ENCODE measurements at places on chromosomes 4 and X. TPM values are rescaled to one million over a fixed set of nuclear protein-coding genes. Genes with fewer than 3 reads are reported as not detected.
A peak's percentile ranks its signal among the peaks of the same experiment; 100 is the strongest.

Gene SMIM31
- 0.83 TPM for total RNA-seq

Gene GLRA2
- total RNA-seq: not detected

Gene PCDH11X
- total RNA-seq: 0.18 TPM

Gene PABPC1L2A
- not detected for total RNA-seq

- DNase-seq: no peak
Observed at GRCh38 chrX:20507901-20508620, 241.4 kb upstream of the RPS6KA3 start.

DNA sequence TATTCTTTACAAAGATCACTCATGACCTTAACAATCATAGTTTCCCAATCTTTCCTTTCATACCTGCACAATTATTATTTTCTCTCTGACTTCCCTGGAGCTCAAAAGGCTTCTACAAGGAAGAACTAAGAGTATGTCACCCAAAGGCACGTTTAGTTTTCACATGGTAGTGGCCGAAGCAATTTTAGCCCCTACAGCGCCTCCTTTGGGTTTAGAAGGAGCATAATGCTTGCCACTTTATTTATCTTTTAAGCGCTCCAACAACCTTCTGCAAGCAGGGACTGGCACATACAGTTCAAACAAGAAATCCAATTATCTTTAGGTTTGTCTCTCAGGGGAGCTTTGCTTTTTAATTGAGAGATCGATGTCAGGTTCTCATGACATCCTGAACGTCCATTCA is 42.0 kb upstream of the IGSF1 start:
- DNase-seq: no peak

DNA sequence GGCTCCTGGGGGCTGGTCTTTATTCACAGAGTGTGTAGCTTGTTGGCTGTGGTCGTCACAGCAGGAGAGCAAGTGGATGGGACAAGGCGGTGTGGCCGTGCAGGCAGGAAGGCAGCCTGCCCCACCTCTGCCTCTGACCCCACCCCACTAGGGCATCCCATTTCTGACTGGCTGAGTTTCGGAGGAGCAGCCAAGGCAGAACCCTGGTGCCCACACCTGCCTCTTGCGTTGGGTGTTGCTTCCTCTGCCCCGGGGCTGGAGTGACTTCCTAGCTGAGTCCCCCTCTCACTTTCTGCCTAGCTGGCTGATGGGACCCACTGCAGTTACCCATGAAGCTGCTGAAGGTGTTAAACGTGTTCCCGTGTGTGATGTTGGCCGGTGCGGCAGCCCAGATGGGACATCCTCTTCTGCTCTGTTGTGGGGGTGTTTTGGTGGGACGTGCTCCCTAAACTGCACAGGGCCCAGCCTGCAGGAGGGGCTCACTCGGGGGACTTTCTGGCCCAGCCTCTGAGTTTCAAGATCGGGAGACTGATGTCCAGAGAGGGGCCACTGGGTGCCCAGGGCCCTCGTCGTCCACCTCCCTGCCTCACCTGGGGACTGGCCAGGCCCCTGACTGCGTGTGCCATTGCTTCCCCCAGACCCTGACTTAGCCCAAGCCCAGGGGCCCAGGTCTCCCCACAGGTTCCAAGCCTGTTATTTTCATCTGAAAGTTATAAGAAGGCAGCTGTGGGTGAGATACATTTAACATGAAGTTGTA is 101.5 kb downstream of the PSAPL1 start:
- no peak for DNase-seq

GRCh38 chr4:33592701-33593100 is 2651.6 kb downstream of the ARAP2 start:
- DNase-seq: no peak

GRCh38 chrX:13938051-13938828 is 91.5 kb downstream of the GEMIN8 start:
- peak; percentile 62 for DNase-seq

DNA sequence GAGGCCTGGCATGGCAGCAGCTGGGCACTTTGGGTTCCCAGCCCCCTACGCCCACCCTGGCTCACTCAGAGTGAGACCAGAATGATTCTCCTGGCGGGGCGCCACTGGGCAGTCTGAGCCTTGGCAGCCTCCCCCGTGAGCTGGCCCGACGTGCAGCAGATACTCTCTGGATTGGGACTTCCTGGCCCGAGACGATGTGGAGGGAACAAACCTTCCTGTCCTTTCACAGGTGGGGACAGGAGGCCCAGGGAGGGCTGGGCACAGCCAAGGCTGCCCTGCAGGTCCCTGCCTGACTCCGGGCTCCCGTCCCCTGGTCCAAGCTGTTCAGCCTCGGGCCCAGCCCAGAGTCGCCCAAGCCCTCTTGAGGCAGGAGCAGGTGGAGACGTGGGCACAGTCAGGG is 17.9 kb upstream of the ADD1 start:
- peak; percentile 44 for DNase-seq

DNA sequence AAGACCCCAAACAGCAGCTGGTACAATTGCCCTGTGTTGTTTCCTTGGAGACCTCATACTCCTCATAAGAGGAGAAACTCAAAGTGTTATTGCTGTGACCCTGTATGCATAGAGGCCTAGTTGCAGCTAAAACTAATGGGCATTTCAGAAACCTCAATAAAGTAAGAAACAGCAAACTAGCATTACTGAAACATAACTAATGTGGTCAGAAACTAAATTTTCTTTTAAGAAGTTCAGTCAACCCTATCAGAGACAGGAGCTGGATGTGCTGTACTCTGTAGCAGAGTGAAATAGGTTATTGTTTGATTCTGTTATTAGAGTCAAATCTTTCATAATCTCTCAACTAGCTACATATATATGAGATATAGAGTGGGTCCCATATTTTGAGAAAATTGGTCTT is 257.5 kb upstream of the IRS4 start:
- no peak for DNase-seq

- no peak for DNase-seq
Observed at GRCh38 chr4:148173397-148174017, 268.7 kb downstream of the NR3C2 start.

- DNase-seq: no peak
Observed at GRCh38 chr4:120018786-120019185, 47.9 kb downstream of the MAD2L1 start.

- DNase-seq: no peak
Observed at GRCh38 chr4:86356425-86357210, 3.2 kb downstream of the MAPK10 start.

All from lower lobe of right lung (tissue), 2 donors.